ENCODE measurements at places on chromosomes 16 and 17.
A peak's percentile ranks its signal among the peaks of the same experiment; 100 is the strongest.

- no peak for DNase-seq
These were observed 24.2 kb upstream of the ATP2A3 start for GRCh38 chr17:3988297-3989040.

DNA sequence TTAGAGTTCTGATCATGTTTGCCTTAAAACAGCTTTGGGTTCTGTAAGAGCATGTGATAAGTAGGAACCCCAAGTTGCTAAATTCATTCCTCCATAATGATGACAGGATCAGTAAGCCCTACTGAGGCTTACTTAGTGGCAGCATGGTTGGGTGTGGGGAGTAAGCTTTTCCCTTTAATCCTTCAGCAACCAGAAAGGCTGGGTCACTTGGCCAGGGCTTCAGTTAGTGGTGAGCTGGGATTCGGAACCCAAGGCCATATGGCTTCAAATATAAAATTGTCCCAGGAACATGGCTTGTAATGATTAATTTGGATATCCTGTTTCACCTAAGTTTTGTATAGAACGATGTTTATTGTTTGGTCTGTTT is 850 bp downstream of the GINS3 start:
- peak; percentile 30 for DNase-seq

DNA sequence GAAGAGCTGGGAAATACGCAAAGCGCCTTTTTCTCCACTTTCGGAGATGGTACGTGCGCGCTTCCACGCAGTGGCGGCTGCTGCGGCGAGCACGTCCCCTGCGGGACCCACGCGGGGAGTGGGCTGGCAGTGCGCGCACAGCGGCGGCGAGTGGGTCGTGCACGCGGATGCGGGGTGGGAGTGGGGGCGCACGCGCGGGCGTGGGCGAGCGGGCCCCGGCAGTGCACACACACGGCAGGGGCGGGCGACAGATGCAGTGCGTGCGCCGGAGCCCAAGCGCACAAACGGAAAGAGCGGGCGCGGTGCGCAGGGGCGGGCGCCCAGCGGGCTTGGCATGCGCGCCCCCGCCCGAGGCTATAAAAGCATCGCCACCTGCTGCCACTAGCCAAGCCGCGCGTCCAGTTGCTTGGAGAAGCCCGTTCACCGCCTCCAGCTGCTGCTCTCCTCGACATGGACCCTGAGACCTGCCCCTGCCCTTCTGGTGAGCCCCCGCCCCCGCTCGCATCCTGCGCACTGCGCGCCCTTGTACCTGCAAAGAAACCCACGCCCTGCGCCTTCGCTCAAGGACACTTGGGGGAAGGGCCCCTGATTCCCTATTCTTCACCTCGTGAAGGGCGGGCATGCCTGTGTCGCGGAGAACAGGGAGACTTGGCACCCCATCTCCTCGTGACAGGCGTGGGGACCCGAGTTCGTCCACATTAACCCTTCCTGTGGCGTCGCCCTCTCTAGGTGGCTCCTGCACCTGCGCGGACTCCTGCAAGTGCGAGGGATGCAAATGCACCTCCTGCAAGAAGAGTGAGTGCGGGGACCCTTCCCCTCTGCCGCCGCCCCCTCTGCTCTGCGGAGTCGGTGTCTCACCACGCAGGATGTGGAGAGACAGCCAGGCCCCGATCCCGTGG is at the start of gene MT3:
Gene MT3, plus strand, starts transcription at position 388 of the 899 bp plus-strand sequence. Its CDS starts 63 bp downstream, at position 451.
- peak; percentile 49 for DNase-seq

DNA sequence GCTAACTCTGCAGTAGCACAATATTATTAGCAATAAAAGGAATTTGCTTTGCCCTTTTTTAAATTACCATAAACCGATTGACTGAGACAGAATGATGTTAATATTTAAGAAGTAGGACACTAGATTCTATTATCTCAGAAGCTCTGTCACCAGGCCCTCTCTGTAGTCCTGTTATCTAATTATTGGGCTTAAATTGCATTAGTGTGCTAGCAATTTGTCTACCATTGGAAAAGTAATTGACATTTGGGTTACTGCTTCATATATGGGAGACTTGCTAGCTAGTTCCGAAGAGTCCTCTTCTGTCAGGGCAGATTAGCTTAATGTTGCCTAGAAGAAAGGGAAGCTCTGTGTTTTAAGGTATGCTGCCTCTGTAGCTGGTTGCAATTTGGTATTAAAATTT is 1107.3 kb upstream of the EEF2KMT start:
- DNase-seq: no peak

GRCh38 chr17:17403065-17403464 is 73.7 kb upstream of the MED9 start:
- DNase-seq: no peak

DNA sequence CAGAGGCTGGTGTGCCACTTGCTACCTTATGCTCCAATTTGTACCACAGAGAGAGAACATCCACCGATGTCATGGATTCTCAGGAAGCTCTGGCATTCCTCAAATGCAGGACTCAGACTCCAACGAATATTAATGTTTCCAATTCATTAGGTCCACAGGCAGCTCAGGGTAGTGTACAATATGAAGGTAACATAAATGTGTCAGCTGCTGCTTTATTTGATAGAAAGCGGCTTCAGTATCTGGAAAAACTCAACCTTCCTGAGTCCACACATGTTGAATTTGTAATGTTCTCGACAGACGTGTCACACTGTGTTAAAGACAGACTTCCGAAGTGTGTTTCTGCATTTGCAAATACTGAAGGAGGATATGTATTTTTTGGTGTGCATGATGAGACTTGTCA is 16.1 kb downstream of the SLFN5 start:
- no peak for DNase-seq

GRCh38 chr17:57849163-57849873 is 526 bp downstream of the MRPS23 start:
- no peak for DNase-seq

- no peak for DNase-seq
These were observed 7.5 kb upstream of the TMEM101 start for GRCh38 chr17:44022246-44022645.

GRCh38 chr17:78677303-78678221 is 100.4 kb upstream of the DNAH17 start:
- no peak for DNase-seq

DNA sequence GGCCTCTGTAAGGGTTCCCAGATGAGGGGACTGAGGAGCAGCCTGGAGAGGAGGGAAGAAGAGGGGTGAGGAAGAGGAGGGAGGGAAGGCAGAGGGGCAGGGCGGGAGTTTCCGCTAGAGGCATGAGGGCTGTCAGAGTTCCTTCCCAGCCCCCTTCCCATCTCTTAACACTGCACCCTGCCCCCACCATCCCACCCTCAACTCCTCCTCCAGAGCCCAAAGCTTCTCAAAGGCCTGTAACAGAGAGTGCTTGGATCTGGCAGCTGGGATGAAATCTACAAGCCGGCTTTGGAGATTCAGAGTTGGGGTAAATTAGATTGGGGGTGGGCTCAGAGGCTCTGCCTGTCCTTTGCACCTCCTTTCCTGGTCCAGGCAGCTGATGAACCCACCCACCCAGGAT is 57.3 kb upstream of the DLX4 start:
- DNase-seq: no peak

DNA sequence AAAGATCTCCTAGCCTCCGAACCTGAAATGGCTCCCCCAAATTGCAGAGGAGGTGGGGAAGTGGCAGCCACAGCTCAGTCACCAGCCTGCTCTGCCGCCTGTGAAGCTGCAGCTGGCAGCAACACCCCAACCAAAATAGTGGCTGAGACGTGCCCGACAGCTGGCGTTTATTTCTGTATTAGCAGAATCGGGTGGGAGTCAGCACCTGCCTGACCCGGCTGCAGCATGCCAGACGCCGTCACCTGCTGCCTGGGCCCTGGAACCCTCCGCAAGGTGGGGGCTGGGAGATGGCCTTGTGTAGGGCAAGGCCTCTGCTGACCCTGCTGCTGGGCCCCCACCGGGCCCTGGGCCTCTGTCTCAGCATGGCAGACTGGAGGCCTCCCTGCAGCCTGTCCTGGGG is 17.5 kb upstream of the PABPN1L start:
- DNase-seq: no peak

- no peak for DNase-seq
These were observed 744.5 kb downstream of the WWOX start for GRCh38 chr16:78843978-78844377.

DNA sequence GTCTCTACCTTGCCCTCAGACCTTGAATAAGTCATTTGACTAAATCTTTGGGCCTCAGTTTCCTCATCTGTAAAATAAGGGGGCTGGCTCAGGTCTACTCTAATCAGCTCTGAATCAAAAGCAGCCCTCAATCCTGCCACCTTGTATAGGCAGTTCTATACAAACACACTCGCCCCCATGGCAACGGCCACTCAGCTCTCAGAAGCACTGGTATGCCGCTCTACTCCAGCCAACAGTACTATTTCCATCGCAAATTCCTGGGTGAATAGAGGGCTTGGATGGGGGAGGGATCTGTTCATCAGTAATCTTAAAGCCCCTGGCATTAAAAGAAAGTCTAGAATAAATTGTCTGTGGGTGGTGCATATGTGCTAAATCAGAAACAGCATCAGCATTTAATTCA is 21.2 kb upstream of the TAOK1 start:
- DNase-seq: no peak

DNA sequence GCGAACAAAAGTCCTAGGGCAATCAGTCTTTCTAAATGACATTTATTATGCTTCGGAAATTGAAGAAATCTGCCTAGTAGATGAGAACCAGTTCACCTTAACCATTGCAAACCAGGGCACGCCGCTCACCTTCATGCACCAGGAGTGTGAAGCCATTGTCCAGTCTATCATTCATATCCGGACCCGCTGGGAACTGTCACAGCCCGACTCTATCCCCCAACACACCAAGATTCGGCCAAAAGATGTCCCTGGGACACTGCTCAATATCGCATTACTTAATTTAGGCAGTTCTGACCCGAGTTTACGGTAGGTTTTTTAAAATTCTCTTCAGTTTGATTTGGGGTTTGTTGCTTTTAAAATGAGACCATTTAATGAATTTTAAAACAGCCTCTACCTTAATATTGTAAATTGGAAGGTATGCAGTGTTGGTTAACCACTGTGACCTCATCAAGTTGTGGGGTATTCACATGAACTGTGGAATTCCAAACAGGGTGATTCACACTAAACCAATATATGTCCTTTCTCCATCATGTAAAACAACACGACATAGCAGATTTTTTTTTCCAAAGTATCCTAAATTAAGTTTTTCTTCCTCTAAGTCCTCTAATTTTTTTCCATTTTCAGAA is 6.2 kb upstream of the EVI2A start:
- no peak for DNase-seq

DNA sequence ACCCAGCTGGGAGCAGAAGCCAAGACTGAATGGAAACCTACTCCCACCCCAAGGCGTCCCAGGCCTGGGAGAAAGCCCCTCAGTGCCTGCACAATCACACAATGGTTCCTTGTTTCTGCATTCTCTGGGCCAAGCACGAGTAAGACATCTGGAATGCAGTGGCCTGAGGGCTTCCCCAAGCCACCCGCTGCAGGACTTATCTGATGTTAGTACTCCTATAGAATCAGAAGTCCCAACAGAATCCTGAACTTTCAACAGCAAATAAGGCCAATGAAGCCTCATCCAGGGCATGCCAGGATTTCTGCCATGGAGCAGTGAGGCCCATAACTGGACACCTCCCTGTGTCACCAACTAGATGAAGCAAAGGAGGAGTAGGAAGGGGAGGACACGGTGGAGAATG is 28.6 kb downstream of the MYO18A start:
- DNase-seq: peak; percentile 37

DNA sequence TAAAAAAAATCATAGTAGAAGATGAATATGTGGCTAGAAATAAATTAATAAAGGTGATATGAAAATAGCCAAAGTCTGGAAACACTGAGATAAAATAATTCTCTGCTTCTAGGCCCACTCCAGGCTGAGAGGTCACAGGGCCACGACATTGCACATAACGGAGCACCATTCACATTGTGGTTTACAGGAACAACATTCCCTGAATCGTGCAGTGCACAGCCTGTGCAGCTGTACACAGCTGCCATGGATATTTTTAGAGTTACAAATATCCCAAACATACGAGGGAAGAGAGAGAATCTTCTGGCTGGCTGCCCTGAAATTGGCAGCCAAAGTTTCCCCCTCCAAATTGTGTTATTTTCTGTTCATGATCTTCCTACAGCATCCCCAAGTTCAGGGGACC is 68.8 kb downstream of the GSG1L start:
- DNase-seq: no peak

GRCh38 chr17:17035920-17036523 is 6.2 kb upstream of the MPRIP start:
- no peak for DNase-seq

- DNase-seq: peak; percentile 14
These were observed 574 bp downstream of the MPP3 start for GRCh38 chr17:43832168-43832975.

DNA sequence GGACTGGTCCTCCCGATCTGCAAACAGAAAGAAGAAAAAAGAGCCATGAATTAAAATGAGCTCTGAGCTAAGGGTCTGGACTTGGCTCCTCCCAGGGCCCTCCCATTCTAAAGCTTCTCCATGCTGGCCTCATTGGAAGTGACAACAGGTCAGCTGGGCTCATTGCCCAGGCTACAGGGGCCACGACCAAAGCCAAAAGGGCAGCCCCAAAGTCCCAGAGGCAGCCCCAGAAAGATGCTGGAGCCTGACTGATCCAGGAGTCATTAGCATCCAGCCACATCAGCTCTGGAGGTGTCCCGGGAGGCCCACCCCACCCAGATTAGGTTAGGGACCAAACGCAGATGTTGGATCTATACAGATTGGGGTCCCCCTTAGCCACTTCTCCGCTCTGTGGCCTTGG is 58.2 kb downstream of the MYH11 start:
- no peak for DNase-seq

- no peak for DNase-seq
These were observed 1.5 kb downstream of the ZNF205 start for GRCh38 chr16:3113765-3114479.

DNA sequence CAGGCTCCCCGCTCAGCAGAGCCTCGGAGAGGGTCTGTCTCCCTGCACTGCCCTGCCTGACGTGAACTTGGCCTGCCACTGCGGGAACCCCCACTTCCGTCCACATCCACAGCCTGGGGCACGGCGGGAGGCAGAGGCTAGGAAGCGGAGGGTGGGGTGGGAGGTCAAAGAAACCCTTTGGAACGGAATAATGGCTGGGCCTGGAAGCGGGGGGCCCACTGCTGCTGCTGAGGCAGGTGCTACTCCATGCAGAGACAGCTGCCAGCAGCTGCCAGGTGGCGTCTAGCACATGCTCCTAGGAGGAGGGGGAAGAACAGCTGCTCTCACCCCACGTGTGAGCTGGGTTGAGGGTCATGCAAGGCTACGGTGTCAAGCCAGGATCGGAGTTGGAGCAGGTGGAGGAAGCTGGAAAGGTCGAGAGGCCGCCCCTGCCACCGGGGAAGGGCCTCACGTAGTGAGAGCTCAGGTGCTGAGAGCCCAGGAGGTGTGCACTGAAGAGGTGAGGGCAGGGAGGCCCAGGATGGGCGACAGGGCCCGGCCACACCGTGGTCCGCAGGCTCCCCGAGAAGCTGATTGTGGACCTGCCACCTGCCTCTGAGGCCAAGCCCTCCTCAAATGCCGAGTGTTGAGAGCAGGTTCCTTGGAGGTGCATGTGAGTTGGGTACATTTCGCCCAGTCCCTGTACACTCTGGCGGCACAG is 9.8 kb downstream of the FSCN2 start:
- DNase-seq: no peak

DNA sequence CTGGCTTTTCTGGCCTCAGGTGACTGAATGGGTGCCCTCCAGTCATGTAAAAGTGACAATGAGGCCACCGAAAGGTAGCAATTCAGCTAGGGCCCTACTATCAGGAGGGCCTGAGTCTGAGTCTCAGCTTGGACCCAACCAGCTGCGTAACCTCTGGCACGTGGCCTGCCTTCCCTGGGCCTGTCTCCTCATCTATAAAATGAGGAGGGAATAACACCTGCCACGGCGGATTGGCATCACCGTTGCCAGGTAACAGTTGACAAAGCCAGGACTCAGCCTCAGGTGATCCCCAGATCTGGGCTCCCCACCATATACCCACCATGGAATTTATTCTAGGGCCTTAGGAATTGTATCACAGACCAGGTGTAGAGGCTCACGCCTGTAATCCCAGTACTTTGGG is 217.1 kb downstream of the KATNIP start:
- DNase-seq: no peak

Measured in A673 (cell line).